ENCODE measurements at places on chromosomes 3 and 15. TPM values are rescaled to one million over a fixed set of nuclear protein-coding genes. Genes with fewer than 3 reads are reported as not detected.

DNA sequence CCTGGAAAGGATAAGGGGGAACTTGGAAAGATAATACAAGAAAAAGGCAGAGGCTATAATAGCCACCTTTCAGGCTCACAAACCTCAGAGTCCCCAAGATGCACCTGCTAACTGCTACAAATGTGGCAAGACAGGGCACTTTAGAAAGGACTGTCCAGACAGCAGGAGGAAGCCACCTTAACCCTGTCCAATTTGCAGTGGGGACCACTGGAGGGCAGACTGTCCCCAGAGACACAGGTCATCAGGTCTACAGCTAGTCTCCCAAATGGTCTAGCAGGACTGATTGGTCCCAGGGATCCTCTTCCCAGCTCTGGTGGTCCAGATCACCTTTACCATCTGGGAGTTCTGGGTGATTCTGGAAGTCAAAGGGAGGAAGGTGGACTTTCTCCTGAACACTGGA, 882.5 kb upstream of the GBE1 start:
- no peak for DNase-seq

DNA sequence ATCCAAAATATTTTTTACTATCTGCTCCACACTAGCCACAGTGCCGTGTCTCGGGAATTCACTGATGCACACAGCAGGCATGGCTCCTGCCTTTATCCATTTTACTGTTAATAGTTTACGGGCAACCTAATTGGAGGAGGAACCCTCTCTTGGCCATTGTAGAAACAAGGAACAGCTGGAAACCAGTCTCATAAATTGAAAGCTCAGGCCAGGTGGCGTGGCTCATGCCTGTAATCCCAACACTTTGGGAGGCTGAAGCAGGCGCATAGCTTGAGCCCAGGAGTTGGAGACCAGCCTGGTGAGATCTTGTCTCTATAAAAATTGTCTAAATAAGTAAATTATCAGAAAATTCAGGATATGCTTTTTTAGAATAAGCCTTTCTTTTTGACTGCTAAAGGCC, 39.0 kb downstream of the IL5RA start:
- no peak for DNase-seq

GRCh38 chr3:38655708-38656300, 6.3 kb upstream of the SCN5A start:
- no peak for DNase-seq

The LDHAL6B gene
- total RNA-seq = not detected

GRCh38 chr15:90564051-90564450, 34.3 kb downstream of the CRTC3 start:
- no peak for DNase-seq

GRCh38 chr15:99059010-99059981, 45.6 kb upstream of the SYNM start:
- no peak for DNase-seq

DNA sequence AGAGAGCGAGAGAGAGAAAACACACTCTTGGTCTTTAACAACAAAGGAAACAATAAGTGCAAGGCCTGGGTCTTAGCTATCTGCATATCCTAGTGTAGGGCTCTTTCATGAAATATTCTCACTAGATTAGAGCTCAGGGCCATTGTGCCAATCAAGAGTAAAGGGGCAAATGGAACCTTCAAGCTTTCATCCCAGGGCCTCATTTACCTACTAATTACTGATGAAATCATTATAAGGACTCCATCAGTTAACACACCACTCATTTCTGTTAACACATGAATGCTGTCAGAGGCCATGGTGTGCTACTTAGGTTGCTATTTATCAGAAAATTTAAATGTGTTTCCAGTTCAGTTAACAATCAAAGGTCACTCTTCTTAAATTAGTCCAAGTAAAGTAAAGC, 597.8 kb downstream of the ROBO1 start:
- DNase-seq = no peak

The GASK1A gene
- total RNA-seq = 0.18 TPM

- DNase-seq = no peak
Measured at GRCh38 chr3:24336101-24336500, 158.5 kb downstream of the THRB start.

DNA sequence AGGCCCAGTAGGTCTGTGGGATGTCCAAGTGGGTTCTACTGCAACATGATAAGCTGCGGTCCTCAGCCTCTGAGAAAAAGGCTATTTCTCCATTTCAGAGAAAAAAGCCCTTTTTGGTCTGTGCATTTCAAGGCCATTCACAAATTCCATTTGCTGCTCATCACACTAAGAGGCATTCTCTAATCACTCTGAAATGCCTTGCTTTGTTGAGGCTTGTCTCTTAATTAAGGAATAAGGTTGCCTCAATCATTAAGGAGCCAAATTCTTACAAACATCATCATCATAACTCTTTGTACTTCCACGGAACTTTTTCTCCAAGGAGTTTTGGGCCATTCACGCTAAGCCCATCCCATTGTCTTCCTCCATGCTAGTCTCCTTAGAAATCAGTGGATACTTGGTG, 74.4 kb downstream of the BOC start:
- DNase-seq = no peak

DNA sequence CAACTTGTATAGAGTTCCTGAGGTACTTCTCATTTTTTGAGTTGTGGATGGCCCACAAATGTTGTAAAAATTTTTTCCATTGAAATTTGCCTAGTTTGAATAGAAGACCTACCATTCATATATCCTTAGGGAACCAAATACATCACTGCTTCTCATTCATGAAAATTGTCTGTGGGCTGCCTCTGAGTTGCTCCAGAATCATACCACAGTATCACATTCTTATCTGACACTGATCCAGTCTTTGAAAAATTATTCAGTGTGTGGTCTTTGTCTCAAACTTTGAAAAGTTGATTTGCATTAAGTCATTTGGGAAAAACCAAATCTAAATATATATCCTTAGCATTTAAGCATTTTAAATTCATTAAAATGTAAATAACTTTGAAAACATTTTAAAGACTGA, 321.1 kb downstream of the LSAMP start:
- no peak for DNase-seq

The MYRIP gene
- 0.08 TPM for total RNA-seq

The ANKUB1 gene
- total RNA-seq = not detected

DNA sequence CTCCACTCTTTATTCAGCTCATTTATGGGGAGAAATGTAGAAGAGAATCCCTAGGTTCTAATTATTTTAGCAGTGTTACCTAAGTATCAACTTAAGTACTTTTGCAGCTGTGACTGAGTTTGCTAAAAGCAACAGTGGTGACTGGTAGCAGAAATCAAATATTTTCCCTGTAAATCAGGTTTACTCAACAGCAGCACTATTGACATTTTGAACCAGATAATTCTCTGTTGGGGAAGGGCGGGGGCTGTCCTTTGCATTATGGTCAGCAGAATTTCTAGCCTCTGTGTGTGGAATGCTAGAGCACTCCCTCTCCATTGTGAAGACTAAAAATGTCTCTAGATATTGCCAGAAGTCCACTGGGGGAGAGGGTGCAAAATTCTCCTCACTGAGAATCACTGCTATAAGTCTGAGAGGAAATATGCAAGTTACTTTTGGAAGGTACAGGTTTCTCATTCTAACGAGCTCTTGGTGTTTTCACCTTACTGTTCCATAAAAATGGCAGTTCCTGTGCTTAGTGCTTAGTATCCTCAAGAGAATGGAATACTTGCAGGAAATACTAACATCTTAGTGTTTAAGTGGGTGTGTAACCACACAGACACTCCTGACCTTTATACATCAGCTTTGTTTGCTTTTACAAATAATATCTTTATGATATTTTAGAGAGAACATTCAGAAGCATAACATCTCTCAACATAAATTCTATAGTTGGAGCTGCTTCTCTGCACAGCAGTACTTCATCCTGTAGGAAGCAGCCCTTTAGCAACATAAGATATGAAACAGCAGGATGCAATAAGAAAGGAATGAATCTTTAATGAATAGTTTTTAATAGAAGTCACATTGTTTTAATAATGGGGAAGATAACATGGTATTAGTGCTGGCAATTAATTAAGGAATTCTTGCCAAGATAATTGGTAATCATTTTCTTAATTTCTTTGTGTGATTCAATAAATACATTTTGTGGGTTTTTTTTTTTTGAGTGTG, 246.5 kb upstream of the GOLIM4 start:
- no peak for DNase-seq

DNA sequence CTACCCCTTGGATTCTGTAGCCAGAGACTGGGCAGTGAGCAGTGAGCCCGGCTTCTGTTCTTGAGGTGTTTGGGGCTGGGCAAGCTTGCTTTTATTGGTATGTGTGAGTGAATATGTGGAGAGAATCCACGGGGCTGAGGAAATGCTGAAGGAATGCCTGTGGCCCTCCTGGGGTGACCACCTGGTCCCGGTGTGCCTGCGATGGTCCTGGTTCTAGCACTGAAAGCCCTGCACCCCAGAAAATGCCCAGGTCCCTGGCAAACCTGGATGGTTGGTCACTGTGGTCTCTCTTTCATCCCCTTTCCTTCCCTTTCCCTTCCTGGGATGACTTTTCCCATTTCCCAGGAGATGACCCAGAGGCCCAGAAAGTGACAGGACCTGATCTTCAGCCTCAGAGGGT, 4.2 kb downstream of the ZBTB47 start:
- DNase-seq = no peak

DNA sequence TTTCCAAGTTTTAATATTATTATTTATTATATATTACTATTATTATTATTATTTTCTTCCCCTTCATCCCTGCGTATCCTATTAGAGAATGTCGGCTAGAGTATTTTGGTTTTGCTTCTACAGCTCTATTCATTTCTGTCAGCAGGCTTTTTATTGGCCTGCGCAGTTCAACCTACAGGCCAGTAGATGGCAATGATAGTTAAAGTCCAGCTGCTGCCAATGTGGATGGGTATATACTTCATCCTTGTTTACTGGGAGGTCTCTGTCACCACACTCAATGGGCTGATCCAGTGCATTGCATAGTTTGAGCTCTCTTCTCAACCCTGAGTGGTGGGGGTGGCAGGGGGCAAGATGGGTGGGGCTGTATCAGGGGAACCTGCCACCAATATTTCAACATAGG, 799.8 kb downstream of the NSUN3 start:
- no peak for DNase-seq

The GOLGA8G gene
- not detected for total RNA-seq

The KLF15 gene
- 0.15 TPM for total RNA-seq

The IL16 gene
- total RNA-seq = 52.1 TPM

The SATB1 gene
- 0.72 TPM for total RNA-seq

- no peak for DNase-seq
Measured at GRCh38 chr3:56003129-56003528, 465.1 kb downstream of the ERC2 start.

GRCh38 chr3:13507570-13508339, 27.6 kb downstream of the HDAC11 start:
- DNase-seq = no peak

- DNase-seq = no peak
Measured at GRCh38 chr15:48675436-48675835, 29.9 kb upstream of the FBN1 start.

GRCh38 chr15:46441294-46442062, 806.6 kb downstream of the SQOR start:
- no peak for DNase-seq

- DNase-seq = no peak
Measured at GRCh38 chr3:127805026-127805753, 17.1 kb downstream of the MGLL start.

The LEKR1 gene
- 1.2 TPM for total RNA-seq

The FSIP1 gene
- total RNA-seq = 0.36 TPM

The CD200 gene
- total RNA-seq = 27.8 TPM

GRCh38 chr3:43640681-43641080, 18.9 kb upstream of the ANO10 start:
- DNase-seq = no peak

- no peak for DNase-seq
Measured at GRCh38 chr3:146542978-146543377, 1.4 kb downstream of the PLSCR1 start.

GRCh38 chr15:58487724-58488120, 55.9 kb downstream of the LIPC start:
- no peak for DNase-seq

DNA sequence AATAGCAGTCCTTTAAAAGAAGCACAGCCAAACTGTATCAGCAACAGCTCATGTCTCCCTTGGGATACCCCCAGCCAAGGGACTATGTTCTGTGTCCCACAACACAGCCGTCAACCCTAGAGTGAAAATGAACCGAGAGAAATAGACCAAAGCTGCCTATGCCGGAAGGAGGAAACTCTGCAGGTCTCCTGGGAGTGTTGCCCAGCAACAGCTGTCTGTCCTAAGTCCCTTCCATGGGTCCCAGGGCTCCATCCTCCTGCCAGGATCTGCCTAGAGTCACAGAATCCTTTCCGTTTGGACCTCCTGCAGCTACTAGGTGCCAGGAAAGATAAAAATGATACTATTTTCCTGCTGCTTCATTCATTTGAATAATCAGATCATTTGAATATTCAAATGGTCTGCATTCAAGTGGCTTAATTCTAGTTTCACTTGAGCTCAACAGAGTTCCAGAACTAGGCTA, 53.1 kb downstream of the TRANK1 start:
- peak; percentile 70 for DNase-seq

DNA sequence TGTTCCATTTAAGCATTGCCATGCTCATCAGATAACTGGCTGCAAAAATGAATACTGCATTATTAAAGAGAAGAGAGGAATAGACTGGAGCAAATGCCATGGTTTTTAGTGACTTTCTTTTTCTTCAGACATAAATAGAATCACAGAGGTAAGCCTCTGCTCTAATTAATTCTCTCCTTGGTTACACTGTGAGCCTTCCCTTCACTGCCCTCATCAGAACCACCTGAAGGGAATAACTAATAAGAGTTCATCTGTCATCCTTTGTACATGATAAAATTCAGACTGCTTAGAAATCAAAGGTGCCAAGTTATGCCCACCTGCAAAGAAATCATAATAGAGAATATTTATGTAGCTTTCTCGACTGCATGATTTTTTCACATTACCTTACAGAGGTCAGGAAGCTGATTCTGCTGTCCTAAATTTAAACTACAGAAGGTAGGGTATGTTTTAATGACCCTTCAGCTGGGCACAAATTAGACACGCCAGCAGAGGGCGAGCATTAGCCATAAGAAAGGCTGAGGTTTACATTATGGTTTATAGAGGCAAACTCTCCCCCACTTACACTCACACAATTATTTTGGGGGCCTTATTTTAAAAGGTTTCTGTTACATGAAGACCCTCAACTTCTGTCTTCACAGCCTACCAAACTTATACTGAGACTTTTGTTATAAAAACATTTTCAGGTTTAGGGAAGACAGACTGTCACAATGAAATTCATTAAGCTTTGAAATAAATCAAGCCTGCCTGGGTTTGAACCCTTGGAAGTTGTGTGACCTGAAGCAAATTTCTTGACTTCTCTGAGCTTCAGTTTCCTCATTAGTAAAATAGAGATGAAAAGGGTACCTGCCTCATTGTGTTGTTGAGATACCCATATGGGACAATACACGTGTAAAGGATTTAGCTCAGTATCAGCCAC, 15.3 kb upstream of the UNC13C start:
- DNase-seq = no peak
